ENCODE measurements at places on chromosomes 5 and 9.

- no peak for DNase-seq
These were observed 20.3 kb upstream of the GRAMD2B start for GRCh38 chr5:126402621-126403555.

- no peak for DNase-seq
These were observed 79.3 kb downstream of the PPP2R2B start for GRCh38 chr5:146799231-146799630.

DNA sequence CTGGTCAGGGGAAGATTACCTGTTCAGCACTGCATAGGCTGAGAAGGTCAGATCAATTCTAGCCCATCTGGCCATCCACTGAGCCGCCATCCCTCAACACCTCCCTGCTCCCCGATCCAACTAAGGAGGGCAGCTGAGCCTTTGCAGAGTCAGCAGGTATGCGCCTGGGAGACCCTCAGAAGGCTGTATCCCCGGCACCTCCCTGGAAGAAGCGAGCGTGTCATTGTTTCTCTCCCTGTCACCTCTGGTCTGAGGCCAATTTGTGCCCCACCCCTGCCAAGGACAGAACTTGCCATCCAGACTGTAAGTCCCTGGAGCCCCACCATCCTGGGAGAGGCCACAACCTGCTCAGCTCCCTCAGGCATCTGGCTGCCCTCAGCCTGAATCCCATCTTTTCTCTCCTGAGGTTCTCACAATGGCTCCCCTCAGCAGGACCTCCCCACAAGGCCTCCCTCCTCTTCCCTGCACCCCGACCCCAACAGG lies 2.6 kb downstream of the CLTB start:
- DNase-seq: no peak

- no peak for DNase-seq
These were observed 16.7 kb downstream of the GCNT1 start for GRCh38 chr9:76475686-76476085.

DNA sequence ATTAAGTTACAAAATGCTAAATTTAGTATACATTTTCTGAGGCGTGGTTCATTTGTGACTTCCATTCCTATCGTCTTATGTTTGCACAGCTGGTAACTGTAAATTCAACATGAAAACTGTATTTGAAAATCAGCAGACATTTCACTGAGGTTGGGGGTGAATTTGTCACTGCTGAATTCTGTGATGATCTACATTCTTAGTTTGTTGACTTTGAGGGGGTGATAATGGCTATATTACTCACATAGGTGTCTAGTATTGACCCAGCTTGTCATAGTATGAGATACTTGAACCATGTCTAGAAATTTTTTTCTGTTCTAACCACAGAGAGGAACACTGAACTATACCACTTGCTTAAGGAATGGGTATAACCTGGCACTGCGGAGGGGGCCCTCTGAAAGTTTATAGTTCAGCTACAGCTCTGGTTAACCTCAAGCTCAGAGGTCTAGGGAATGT lies 313.3 kb downstream of the PIK3R1 start:
- no peak for DNase-seq

GRCh38 chr9:87381050-87381711 lies 116.5 kb upstream of the DAPK1 start:
- no peak for DNase-seq

GRCh38 chr5:127418974-127419682 lies 98.3 kb upstream of the PRRC1 start:
- DNase-seq: no peak

- no peak for DNase-seq
These were observed 178.8 kb upstream of the NREP start for GRCh38 chr5:111935835-111936234.

- no peak for DNase-seq
These were observed 402.7 kb upstream of the ZNF608 start for GRCh38 chr5:125149110-125149509.

- DNase-seq: no peak
These were observed 559.5 kb upstream of the KLF4 start for GRCh38 chr9:108049026-108049607.

GRCh38 chr5:55037046-55037771 lies 13.2 kb downstream of the GZMK start:
- DNase-seq: peak; percentile 33

DNA sequence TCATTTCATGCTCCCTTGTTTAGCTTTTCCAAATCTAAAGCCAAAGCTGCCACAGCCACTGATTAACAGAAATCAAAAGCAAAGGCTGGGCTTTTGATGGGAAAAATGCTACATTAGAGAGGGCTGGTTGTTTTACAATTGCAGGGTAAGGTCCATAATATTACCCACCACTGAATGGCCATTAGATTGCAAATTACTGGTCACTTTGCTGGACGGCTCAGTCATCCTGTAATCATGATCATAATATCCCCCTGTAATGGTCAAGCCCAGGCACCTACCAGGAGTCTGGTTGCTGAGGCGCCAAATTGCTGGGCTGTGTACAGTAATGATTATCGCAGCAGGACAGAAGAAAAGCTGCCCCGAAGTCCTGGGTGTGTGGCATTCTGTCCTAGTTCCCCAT lies 286.5 kb downstream of the ZSWIM6 start:
- DNase-seq: no peak

- no peak for DNase-seq
These were observed 1.1 kb downstream of the GRM6 start for GRCh38 chr5:178993955-178994579.

GRCh38 chr9:98009936-98010335 lies 26.8 kb downstream of the ANP32B start:
- DNase-seq: no peak

DNA sequence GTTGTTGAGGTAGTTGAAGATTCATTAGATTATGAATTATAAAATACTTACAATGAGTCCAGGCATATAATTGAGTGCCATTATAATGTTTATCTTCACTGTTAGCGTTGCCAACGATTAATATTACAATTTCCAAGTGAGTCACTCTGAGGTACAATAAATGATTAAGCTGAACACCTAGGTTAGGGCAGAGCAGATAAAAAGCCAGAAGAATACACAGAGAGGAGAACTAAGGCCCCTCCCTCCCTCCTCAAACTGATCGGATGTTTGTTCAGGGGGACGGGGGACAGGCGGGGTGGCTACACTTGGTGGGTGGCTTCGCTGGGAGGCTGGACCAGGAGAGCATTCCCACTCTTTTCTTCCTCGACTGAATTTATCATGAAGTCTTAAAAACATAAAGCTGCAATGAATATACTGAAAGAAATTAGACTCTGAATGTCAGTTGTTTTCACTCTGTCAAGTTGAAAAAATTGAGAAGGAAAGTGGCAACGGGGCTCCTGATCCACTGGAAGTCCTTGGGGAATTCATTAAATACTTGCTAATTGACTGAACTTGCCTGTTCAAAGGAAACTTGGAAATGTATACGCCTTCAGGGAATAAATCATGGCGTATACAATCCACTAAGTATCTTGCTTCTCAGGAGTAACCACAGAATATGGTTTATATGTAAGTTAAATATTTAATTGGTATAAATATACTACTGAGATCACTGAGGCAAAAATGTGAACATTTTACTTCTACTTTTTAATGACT lies 198.1 kb downstream of the TSSK1B start:
- DNase-seq: no peak

DNA sequence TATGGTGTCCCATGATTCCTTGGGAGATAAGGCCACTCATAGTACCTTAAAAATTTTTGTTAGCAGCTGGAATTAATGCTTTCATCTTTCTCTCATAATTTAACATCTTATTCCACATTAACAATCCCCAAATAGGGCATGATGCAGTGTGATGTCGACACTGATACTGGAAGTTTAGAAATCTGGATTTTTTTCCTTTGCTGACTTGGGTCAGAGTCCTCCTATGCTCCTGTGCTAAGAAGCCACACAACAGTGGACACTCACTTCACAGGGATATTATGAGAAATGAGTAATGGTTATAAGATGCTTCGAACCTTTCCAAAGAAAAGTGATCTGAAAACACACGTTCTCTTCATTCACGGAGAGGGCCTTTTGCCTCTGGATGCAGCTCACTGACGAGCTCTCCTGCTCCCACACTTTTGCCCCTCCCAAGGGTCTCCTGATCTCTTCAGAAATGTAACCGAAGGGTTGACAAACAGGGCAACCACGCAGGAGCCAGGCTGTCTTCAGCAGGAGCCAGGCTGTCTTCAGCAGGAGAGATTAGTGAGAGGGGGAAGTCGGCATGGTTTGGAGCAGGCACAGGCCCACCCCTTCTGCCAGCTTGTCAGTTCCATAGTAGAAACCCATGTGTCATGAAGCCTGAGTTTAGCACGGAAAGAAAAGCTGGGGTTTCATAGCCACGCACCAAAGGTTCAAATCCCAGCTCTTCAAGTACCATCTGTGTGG lies 247.8 kb downstream of the AOPEP start:
- no peak for DNase-seq

- no peak for DNase-seq
These were observed 11.6 kb downstream of the ABL1 start for GRCh38 chr9:130846487-130847305.

- DNase-seq: no peak
These were observed 33.6 kb upstream of the MEGF10 start for GRCh38 chr5:127256886-127257597.

DNA sequence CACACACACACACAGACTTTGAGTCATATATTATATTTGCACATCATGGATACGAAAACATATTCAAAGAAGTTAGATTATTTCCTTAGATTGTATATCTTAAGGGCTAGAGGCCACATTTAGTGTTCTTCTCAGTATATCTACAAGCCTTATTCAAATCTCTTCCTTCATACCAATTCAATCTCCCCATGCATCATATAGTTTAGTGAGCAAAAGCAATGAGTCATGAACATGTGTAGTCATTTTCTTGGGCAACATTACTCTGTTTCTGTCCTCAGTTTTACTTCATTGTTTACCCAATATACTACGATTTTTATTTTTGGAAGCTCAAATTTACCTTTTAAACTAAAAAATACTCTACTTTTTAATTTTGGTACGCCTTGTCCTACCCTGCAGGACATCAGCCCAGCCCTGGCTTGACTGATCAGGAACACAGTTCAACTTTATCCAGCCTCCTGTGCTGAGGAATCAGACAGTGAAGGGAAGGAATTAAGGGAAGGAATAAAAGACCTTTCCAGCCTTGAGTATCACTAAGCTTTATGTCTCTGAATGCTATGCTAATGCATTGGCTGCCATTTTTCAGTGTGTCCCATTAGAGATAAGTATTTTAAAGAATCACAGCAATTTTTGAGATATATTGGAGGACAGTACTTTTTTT lies 101.7 kb upstream of the FST start:
- no peak for DNase-seq

- DNase-seq: no peak
These were observed 1.6 kb upstream of the DOK3 start for GRCh38 chr5:177511181-177511580.

DNA sequence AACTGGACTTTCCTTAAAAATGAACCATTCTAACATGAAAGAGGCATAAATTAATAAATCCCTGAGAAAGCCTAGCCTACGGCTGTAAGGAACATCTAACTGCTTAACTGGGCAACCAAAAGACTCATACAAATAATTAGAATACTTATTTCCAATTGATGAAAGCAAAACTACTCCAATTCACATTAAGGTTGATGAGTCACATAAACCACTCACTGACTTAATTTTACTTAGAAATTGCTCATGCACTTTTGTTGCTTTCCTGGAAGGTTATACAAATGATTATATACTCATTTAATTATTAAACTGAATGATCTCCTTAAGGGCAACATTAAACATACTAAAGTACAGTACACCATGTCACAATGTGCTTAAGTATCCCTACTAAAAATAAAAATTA lies 101.9 kb downstream of the NFIB start:
- no peak for DNase-seq

DNA sequence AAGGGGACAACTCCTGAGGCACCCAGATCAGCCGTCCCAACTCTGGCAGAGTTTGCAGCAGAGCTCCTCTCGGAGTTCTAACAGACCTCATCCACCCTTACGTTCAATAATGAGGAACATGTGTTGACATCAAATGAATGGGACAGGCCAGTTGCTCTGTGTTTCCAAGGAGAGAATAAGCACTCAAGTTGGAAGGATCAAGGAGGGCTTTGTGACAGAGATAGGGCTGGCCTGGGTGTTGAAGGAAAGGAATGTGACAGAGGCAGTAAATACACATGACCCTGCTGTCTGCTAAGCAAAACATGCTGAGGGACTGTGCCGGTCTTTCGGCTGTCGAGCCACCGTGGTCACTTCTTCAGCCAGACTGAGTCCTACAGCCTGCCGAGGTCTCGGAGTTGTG lies 48.2 kb downstream of the GPR107 start:
- no peak for DNase-seq

GRCh38 chr5:131671409-131671808 lies 36.4 kb upstream of the RAPGEF6 start:
- DNase-seq: no peak

DNA sequence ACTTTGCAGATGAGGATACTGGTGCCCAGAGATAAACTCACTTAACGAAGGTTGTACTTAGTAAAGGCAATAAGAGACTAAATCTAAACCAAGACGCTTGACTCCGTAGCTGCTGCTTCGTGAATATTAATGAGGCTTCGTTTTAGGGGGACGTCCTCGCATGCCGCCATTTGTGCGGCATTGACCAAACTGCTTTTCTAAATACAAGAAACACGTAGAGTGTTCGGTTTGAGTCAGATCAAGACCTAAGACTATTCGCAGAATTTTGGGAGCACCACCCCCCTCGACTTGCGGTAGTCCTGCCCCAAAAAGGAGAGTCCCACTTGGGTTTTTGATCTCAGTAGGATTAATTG lies 1.1 kb downstream of the NPM1 start:
- DNase-seq: no peak

DNA sequence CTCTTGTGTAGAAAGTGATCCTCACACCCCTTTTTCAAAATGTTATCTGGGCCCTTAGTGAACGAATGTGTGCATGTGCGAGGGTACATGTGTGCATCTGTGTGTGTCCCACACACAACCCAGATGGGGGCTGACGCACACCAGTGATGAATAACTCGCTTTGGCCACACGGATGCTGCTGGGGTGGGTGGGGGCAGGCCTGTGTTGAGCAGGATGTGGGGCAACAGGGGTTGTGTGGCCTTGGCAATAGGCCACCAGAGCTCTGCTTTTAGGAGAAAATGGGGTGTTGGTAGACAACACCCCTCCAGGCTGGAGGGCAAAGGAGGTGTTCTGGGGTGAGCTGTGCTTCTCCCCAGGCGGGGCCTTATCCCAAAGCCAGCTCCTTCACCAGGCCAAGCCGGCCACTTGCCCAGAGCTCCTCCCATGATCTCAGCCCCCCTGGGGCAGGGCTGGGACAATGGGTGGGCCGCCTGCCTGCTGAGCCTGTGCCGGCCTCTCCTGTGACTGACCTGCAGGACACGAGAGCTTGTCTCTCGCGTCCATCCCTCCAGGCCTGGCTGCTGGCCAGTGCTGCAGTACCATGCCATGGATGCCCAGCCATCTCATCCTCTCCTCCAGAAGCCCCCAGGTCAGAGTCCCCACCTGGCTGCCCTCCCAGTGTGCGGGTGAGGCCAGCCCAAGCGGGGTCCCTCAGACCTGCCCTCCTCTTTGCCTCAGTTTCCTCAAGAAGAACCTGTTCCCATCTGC lies 1.7 kb downstream of the DBN1 start:
- DNase-seq: no peak

GRCh38 chr5:140480310-140481014 lies 67.0 kb upstream of the EIF4EBP3 start:
- DNase-seq: no peak
